Activated CD8-positive, alpha-beta memory T cell treated with anti-CD3 and anti-CD28 coated beads, Interleukin-2, amount 10 ng/mL, durations not matched to agents 7 days and 5 days (primary cell): ENCODE measurements at places on chromosomes 7 and 10. TPM values are rescaled to one million over a fixed set of nuclear protein-coding genes. Genes with fewer than 3 reads are reported as not detected.

Gene CALHM2
- total RNA-seq = 65.6 TPM

Gene TMEM270
- total RNA-seq = not detected

Gene PARP12
- 215 TPM for total RNA-seq

Gene ANKRD61
- 0.47 TPM for total RNA-seq

Gene CLEC5A
- total RNA-seq = not detected

Gene PPP1R9A
- total RNA-seq = 0.07 TPM

Gene GPR15LG
- total RNA-seq = not detected

Gene CALML3
- total RNA-seq = not detected

Gene ERVW-1
- not detected for total RNA-seq

Gene NKX6-2
- not detected for total RNA-seq

Gene OR2A1
- total RNA-seq = not detected

Gene HOXA4
- total RNA-seq = not detected

Gene CLDN4
- 0.09 TPM for total RNA-seq

Gene AKR1B15
- total RNA-seq = not detected

Gene SPDYE2B
- total RNA-seq = not detected

Gene SPACDR
- total RNA-seq = 3.8 TPM

Gene SPOCK2
- 127 TPM for total RNA-seq

Gene MCM7
- 405 TPM for total RNA-seq

Gene LOXL4
- not detected for total RNA-seq

Gene FAM25G
- not detected for total RNA-seq

Gene ACSL5
- 64.4 TPM for total RNA-seq

Gene HMX2
- total RNA-seq = not detected

Gene HTR5A
- total RNA-seq = not detected

Gene TRUB1
- total RNA-seq = 16.3 TPM

Gene SOSTDC1
- total RNA-seq = not detected

Gene NAT16
- total RNA-seq = not detected

Gene SGCE
- 2.4 TPM for total RNA-seq

Gene PON2
- total RNA-seq = 7.4 TPM

Gene AEBP1
- 6.6 TPM for total RNA-seq

Gene CHAT
- total RNA-seq = not detected

Gene STRIP2
- 19.0 TPM for total RNA-seq

Gene GALNT17
- total RNA-seq = not detected

Gene GPNMB
- 0.82 TPM for total RNA-seq

Gene EEPD1
- total RNA-seq = 3.3 TPM

Gene OPN1SW
- not detected for total RNA-seq

Gene SSC4D
- total RNA-seq = 0.23 TPM

Gene CYP17A1
- not detected for total RNA-seq

Gene UCMA
- not detected for total RNA-seq

Gene GNGT1
- not detected for total RNA-seq

Gene GARIN1A
- 1.0 TPM for total RNA-seq

Gene GIMAP7
- total RNA-seq = 89.7 TPM

Gene RET
- 0.45 TPM for total RNA-seq

Gene CACUL1
- 25.6 TPM for total RNA-seq

Gene DPCD
- 3.7 TPM for total RNA-seq

Gene KLHDC10
- total RNA-seq = 14.2 TPM

Gene KIAA1217
- 0.12 TPM for total RNA-seq

Gene PALD1
- total RNA-seq = 0.41 TPM

Gene VTI1A
- 39.0 TPM for total RNA-seq

Gene OR2A42
- not detected for total RNA-seq
